ENCODE measurements at places on chromosomes 5 and 9. TPM values are rescaled to one million over a fixed set of nuclear protein-coding genes. Genes with fewer than 3 reads are reported as not detected.

GRCh38 chr5:52767217-52767743 lies 20.4 kb upstream of the ITGA1 start:
- H3K4me1 ChIP-seq, result no peaks in the 10 kb centered on the region
- no peak for DNase-seq
- no peak overlapping the region for H3K27ac ChIP-seq
- no peaks in the 10 kb centered on the region for H3K36me3 ChIP-seq

The LIFR gene
- 15.7 TPM for total RNA-seq

DNA sequence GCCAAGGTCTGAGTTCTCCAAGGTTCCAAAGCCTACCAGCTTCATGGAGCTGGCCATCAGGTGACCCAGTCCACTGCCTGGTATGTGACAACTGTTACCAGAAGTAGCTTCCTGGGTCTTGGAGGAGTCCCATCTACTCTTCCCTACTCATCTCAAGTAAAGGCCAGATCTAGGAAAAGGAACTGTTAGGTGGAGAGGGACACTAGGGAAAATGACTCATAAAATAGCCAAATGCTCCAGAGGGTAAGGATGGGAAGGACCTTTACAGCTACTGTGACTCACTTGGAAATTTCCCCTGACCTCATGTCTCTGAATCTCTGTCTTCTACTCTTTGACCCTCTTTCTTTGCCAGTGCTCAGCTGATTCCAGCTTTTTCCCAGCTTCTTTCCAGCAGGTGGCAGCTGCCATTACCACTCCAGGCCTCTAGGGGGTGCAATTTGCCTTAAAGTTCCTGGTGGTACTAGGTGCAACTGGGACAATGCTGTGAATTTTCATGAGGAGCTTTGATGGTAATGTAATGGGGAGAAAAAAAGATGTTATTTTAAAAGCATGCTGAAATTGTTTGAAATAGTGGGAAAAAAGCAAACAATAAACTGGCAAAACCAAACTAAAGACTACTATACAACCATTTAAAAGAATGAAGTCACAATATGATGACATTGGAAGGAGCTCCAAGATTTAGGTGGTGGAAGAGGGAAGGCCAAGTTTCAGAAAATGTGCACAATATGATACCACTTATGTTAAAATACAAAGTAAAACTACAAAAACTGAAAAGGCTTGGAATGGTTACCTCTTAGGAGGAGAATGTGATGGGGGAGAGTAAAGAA lies 27.1 kb upstream of the MYORG start:
- no peak overlapping the region for H3K4me3 ChIP-seq
- no peak overlapping the region for H3K27ac ChIP-seq
- peak; percentile 76 for DNase-seq
- no peaks in the 10 kb centered on the region for H3K27me3 ChIP-seq

GRCh38 chr9:125659201-125659840 lies 47.7 kb downstream of the MAPKAP1 start:
- DNase-seq, result no peak
- peaks cover 12% of the 10 kb centered on the region for H3K4me1 ChIP-seq
- no peak overlapping the region for H3K4me3 ChIP-seq
- H3K36me3 ChIP-seq, result no peaks in the 10 kb centered on the region
- H3K27ac ChIP-seq, result no peak overlapping the region

The SMIM33 gene
- not detected for total RNA-seq

GRCh38 chr9:79006546-79006945 lies 565.2 kb upstream of the TLE4 start:
- no peak overlapping the region for H3K27ac ChIP-seq
- no peaks in the 10 kb centered on the region for H3K27me3 ChIP-seq
- H3K36me3 ChIP-seq, result 0 out of 2 replicates have a peak, but pooled peaks cover under 1% of the 10 kb centered on the region
- DNase-seq, result no peak
- no peak overlapping the region for H3K4me3 ChIP-seq
- H3K4me1 ChIP-seq, result no peaks in the 10 kb centered on the region

DNA sequence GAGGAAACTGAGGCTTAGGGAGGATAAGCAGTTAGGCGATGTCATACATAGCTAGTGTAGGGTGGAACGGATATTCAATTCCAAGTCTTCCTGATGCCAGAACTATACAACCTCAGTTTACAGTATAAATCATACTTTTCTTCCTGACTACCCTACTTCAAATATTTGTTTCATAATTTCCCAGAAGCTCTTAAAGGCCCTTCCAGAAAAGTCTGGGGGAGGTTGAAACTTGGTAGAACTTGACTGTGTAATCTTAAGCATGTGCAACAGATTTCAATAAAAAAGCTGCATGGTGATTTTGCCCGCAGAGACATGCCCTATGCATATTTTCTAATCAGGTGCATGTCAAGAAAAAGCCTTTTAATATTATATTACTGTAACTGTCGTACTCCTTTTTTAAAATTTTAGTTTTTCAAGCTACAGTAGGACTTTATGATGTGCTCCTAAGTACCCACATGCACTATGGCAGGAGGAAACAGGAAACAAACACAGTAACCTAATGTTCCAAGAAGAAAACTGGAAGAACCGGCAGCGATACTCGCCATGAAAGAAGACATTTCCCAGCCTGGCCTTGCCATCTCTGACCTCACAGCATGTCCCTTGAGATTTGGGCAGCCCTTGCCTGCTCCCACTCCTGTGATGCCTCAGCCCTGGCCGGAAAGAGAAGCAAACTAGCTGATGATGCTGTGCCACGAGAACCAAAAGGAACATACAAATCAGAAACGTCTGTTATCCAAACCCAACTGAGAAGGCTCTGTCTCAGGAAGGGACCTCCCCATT lies 266.0 kb downstream of the EFNA5 start:
- H3K4me1 ChIP-seq, result 0 out of 2 replicates have a peak, but pooled peaks cover 4% of the 10 kb centered on the region
- DNase-seq, result no peak
- no peak overlapping the region for H3K4me3 ChIP-seq
- H3K36me3 ChIP-seq, result no peaks in the 10 kb centered on the region
- no peak overlapping the region for H3K27ac ChIP-seq

The SLC36A3 gene
- total RNA-seq, result not detected

DNA sequence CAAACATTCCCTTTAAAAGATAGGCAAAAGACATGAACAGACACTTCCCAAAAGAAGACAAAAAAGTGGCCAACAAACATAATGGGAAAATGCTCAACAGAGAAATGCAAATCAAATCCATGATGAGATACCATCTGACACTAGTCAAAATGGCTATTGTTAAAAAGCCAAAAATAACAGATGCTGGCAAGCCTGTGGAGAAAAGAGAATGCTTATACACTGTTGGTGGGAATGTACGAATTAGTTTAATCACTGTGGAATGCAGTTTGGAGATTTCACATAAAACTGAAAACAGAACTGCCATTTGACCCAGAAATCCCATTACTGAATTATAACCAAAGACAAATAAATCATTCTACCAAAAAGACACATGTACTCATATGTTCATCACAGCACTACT lies 58.3 kb upstream of the WDR41 start:
- no peak overlapping the region for H3K27ac ChIP-seq
- no peak overlapping the region for H3K4me3 ChIP-seq
- no peaks in the 10 kb centered on the region for H3K4me1 ChIP-seq
- H3K27me3 ChIP-seq, result peaks cover 5% of the 10 kb centered on the region

The ORM2 gene
- total RNA-seq, result not detected

All from PC-3 (cell line).